Chondrocyte (in vitro differentiated cells): ENCODE measurements at places on chromosomes 7 and 10. TPM values are rescaled to one million over a fixed set of nuclear protein-coding genes. Genes with fewer than 3 reads are reported as not detected.

GRCh38 chr7:45574669-45575500 is 717 bp downstream of the ADCY1 start:
- no peak for DNase-seq
- no peak overlapping the region for H3K27ac ChIP-seq

DNA sequence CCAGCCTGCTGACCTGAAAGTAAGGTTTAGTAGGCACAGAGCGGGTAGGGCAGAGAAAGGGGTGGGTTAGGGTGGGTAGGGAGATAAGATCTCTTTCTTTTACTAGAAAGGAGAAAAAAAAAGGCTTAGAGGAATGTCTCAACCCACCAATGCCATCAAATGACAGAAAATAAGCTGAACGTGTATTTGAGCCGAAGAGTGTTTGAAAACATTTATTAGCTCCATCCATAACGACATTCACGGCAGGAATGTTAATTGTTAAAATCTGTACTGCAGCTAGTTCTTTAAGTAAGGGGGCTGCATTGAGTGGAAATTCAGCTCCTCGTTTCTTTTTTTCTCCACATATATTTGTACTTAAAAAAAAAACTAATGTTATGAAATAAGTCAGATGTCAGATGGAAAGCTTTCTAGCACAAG is 63.7 kb upstream of the ARID5B start:
- H3K4me1 ChIP-seq: peaks cover 46% of the 10 kb centered on the region
- H3K4me3 ChIP-seq: no peak overlapping the region
- H3K36me3 ChIP-seq: no peaks in the 10 kb centered on the region
- DNase-seq: no peak
- peak overlapping the region; percentile 85 for H3K27ac ChIP-seq

- DNase-seq: no peak
- H3K36me3 ChIP-seq: peaks cover 38% of the 10 kb centered on the region
- H3K27me3 ChIP-seq: no peaks in the 10 kb centered on the region
- H3K27ac ChIP-seq: no peak overlapping the region
- peaks cover 71% of the 10 kb centered on the region for H3K4me1 ChIP-seq
Measured at GRCh38 chr10:86443936-86444335, 77.3 kb upstream of the GRID1 start.

- H3K4me1 ChIP-seq: peaks cover 14% of the 10 kb centered on the region
- DNase-seq: no peak
- H3K36me3 ChIP-seq: no peaks in the 10 kb centered on the region
- peaks cover 3% of the 10 kb centered on the region for H3K27me3 ChIP-seq
- H3K4me3 ChIP-seq: no peak within 1 kb of the TSS
Measured at GRCh38 chr10:127892743-127893142, at the start of gene CLRN3. TSS of gene CLRN3 (minus strand) at chr10:127892941. CDS start at chr10:127892784, 157 bp downstream.

GRCh38 chr10:127715249-127715648 is 21.7 kb upstream of the FOXI2 start:
- no peak overlapping the region for H3K4me3 ChIP-seq
- H3K27ac ChIP-seq: no peak overlapping the region

DNA sequence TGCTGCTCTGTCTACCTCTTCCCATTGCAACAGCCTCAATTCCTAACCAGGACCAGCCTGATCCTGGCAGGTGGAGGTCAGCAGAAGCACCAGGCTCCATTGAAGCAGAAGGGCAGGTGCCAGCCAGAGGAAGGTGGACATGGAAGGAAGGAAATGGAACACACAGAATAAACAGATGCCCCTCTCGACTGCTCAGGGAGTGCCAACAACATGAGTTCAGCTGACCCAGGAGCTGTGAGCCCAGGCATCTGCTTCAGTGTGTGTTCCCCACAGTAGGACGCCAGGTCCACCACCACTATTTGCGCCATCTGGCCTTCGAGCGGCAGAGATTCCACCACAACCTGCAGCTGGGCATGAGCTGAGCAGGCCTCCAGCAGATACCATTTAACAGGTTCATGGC is 56.7 kb downstream of the GPAM start:
- H3K27ac ChIP-seq: no peak overlapping the region
- H3K36me3 ChIP-seq: no peaks in the 10 kb centered on the region
- DNase-seq: no peak
- H3K27me3 ChIP-seq: peaks cover 33% of the 10 kb centered on the region
- no peak overlapping the region for H3K4me3 ChIP-seq

- H3K27me3 ChIP-seq: peaks cover 15% of the 10 kb centered on the region
- DNase-seq: no peak
- H3K4me1 ChIP-seq: peaks cover 62% of the 10 kb centered on the region
- no peaks in the 10 kb centered on the region for H3K36me3 ChIP-seq
Measured at GRCh38 chr10:93077860-93078337, 4.2 kb downstream of the CYP26A1 start.

DNA sequence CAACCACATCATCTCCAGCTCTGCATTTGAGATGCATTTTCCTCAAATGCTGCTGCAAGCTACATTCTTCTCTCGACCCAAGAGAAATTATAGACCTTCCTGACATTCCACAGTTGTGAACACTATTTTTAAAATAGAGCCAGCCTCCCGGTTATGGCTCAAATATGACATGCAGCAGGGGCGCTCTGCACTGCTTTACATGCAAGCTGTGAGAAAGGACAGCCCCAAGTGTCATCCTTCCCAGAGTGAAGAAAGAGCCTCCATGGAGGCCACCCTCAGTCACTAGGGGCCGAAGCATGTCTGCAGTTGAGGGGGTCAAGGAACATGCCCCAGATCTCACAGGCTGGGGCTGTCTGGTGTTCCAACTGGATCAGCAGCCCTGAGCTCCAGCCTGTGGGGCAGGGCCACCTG is 63.9 kb upstream of the CHST15 start:
- no peak overlapping the region for H3K4me3 ChIP-seq
- peaks cover 49% of the 10 kb centered on the region for H3K4me1 ChIP-seq
- peaks cover 3% of the 10 kb centered on the region for H3K36me3 ChIP-seq
- H3K27me3 ChIP-seq: peaks cover 2% of the 10 kb centered on the region

DNA sequence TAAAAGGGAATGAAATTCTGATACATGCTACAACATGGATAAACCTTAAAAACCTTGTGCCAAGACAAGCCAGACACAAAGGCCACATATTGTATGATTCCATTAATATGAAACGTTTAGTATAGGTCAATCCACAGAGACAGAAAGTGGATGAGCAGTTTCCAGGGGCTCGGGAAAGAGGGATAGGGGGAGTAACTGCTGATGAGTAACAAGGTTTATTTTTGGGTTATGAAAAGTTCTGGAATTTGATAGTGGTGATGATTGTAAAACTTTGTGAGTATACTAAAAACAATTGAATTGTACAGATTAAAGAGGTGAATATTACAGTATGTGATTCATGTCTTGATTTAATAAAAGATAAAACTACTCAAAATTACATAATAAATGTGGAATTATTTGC is 19.1 kb upstream of the SLC13A1 start:
- no peaks in the 10 kb centered on the region for H3K27me3 ChIP-seq
- no peak overlapping the region for H3K4me3 ChIP-seq
- H3K27ac ChIP-seq: no peak overlapping the region
- no peak for DNase-seq
- H3K4me1 ChIP-seq: peaks cover 5% of the 10 kb centered on the region
- peaks cover 2% of the 10 kb centered on the region for H3K36me3 ChIP-seq

GRCh38 chr10:46525824-46526681 is 30.4 kb downstream of the GPRIN2 start:
- H3K27ac ChIP-seq: no peak overlapping the region
- H3K27me3 ChIP-seq: no peaks in the 10 kb centered on the region
- no peaks in the 10 kb centered on the region for H3K36me3 ChIP-seq
- no peak overlapping the region for H3K4me3 ChIP-seq
- peaks cover 8% of the 10 kb centered on the region for H3K4me1 ChIP-seq

DNA sequence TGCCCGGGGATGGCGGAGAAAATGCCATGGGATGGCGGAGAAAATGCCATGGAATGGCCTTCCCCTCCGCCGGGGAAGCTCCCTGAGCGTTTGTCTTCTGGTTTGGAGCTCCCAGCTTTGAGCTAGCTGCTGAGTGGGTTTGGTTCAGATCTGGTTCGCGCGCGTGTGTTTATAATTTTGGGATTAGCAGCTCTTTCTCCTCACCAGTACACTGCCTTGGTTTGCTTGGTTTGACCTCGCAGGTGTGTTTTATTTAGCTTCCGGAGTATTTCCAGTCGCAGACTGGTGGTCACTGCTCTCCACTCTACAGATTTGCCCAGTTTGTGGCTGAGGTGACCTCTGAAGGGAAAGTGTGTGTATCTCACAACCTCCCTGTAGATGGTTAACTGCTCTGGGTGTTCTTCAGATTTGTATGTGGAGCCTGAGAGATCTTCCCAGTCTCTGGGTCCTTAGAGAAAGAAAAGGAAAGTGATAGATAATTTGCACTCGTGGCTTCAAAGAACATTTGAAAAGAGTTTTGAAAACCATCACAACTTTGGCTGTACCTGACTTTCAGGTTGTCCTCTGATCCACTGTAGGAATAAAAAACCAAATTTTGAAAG is 597 bp downstream of the ZNF277 start:
- peak overlapping the region; percentile 94 for H3K27ac ChIP-seq
- H3K4me1 ChIP-seq: peaks cover 44% of the 10 kb centered on the region

The EGR2 gene
- 11.7 to 17.8 TPM (median 11.9 TPM) in 3 replicates for total RNA-seq

The SLC37A3 gene
- 59.3 to 68.1 TPM (median 64.9 TPM) in 3 replicates for total RNA-seq

The BMPER gene
- 0.30 to 0.63 TPM (median 0.62 TPM) in 3 replicates for total RNA-seq

The FGL2 gene
- total RNA-seq: 0.19 TPM in 1 of 3 replicates, not detected in the others

The CEP55 gene
- 7.5 to 9.3 TPM (median 8.4 TPM) in 3 replicates for total RNA-seq

The COA1 gene
- 31.4 to 36.6 TPM (median 33.5 TPM) in 3 replicates for total RNA-seq

The SPDYE11 gene
- total RNA-seq: not detected in 3 replicates

The BCAP29 gene
- 63.3 to 73.0 TPM (median 69.0 TPM) in 3 replicates for total RNA-seq
